ENCODE measurements at places on chromosomes 5 and 9.

- no peak for DNase-seq
These were observed 595.0 kb downstream of the CDH12 start for GRCh38 chr5:22258139-22258538.

GRCh38 chr5:92662741-92663140 lies 918.3 kb downstream of the NR2F1-AS1 start:
- DNase-seq, result no peak

- DNase-seq, result no peak
These were observed 18.0 kb downstream of the PLAA start for GRCh38 chr9:26928902-26929495.

DNA sequence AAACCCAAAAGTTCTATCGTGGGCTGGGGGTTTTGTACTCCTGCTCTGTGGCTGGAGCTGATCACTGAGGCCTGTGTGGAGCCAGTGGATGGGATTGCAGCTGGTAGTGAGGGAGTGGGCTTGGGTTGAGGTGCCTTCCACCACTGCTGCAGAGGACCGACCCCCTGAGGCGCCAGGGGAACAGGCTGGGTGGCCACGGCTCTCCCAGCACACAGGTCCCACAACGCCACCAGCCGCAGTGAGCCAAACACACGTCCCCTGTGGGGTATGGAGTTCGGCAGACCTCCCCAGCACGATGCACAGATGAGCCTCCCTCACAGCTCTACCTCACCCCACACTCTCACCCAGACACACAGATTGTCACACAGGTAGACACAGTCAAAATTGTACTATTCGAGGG lies 109.1 kb downstream of the DAB2IP start:
- no peak for DNase-seq

DNA sequence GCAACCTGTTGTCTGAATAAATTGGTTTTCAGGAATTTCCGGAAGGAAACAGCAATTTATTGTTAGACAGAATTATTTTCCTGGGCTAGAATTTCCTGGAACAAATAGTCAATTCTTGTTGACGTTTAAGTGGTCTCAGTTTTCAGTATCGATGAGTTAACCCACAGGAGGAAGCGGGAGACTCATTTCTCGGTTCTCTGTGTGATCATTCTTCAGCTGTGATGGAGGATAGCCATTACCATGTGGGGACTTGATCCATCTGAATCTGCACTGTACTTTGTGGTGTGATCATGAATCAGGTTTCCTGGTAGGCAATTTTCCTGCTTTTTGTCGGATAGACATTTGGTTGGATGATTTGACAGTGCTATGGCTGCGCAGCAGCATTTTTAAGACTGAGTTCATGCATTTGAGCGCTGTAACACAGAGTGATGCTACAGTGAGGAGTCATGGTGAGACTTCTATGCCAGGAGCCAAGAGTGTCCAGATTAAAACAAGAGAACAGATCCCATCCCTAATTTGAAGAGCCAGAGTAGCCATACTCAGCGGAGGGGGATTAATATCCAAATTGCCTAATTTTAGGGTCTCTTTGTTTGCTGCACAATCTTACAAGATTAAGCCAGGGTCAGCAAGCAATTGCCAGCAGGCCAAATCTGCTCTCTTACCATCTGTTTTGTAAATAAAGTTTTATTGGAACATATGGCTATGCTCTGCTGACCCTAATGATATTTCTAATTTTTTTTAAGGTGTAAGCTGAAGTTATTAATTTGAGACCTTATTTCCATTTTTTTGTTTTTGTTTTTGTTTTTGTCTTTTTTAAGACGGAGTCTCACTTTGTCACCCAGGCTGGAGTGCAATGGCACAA lies 355.9 kb downstream of the RAB3C start:
- no peak for DNase-seq

DNA sequence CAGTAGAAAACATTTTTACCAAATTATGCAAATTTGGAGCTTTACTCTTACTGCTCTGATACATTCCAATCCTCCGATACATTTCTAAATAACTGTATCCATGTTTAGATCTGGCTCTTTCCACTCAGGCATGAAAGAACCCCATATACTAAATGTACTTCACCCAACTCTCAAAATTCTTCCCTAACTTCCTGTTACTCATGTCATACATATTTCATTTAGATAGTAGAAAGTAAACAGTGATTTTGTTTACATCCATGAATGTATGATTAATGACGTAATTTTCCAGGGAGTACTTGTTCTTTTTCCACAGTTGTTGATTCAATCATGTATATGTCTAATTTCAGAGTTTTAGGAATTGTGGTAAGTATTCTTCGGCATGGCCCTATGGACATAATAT lies 1426.5 kb upstream of the C9orf72 start:
- DNase-seq, result no peak

DNA sequence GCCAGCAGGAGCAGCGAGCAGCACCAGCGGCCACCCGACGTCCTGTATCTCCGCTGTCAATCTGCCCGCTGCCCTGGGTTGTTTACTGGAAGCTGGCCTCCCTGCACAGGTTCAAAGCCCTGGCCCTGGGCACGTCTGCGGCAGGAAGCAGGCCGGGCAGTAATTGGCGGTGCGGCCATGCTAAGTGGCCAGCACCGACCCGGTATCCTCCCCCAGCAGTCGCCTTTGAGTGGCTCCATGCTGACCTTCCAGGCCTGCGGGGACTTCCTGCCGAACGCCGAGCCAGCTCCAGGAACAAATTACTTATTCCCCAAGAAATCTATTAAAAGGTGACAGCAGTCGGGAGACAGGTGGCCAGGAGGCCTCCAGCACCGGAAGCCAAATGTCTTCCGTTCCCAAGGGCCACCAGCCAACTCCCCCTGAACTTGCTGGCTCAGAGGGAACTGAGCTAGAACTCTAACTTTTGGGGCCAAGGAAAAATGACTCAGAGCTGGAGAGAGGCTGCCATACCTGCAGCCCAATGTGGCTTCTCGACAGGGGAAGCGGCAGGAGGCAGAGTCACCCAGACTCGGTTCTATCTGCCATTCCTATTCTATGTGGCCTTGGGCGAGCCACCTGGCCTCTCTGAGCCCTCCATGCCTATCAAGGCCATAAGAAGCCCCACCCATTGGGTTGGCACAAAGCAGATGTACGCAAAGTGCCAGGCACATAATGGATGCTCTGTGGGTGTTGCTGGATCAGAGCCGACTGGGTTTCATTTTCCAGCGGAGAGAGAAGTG lies 13.7 kb upstream of the PSMB7 start:
- no peak for DNase-seq

DNA sequence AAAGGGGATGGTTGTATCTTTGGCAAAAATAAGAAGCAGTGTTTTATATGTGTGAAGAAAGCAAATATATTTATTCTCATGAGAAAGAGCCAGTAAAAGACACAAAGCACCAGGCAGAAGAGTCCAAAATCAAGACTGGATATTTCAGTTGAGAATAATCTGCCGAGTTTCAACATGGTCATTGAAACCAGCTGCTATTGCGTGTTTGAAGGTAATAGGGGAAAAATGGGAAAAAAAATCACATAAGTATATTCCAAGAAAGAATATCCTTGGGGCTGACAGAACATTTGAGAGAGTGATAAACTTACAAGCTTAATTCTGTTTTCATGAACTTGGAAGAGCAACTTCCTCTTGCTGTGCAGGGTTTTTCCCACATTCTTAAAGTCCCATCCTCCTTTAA lies 79.9 kb downstream of the ISOC1 start:
- DNase-seq, result no peak

- DNase-seq, result no peak
These were observed 12.5 kb upstream of the NREP start for GRCh38 chr5:111769541-111769940.

DNA sequence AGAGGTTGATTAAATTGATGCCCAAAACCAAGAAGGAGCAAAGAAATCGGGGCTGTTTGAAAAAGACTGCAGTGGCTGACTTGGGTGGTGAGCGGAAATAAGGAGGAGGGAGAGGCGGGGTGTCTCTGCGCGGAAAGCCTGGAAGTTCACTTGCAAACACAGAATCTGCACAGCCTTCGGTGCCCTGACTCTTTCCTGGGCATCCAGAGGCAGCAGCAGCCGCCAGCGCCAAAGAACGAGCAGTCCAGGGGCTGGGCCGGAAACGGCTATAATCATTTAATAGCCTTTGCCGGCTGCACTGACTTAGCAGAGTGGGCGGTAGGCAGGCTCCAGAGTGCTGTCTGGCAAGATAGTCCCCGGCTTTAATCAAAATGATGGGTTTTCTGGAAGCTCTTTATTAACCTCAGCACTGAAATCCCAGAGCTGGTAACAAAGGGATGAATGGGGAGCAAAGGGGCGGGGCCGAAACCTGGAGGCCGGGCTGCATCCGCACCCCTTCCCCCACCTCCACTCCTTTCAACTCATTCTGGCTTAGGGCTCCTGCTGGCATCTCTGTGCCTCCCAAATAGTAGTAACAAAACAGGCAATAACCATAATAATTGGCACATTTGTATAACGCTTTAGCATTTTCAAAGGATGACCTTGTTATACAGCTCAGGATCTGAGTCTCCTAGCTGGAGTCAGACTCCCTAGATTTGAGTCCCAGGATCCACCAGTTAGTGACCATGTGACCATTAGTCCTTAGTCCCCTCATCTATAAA lies 35.7 kb downstream of the PCDHAC2 start:
- DNase-seq, result no peak

DNA sequence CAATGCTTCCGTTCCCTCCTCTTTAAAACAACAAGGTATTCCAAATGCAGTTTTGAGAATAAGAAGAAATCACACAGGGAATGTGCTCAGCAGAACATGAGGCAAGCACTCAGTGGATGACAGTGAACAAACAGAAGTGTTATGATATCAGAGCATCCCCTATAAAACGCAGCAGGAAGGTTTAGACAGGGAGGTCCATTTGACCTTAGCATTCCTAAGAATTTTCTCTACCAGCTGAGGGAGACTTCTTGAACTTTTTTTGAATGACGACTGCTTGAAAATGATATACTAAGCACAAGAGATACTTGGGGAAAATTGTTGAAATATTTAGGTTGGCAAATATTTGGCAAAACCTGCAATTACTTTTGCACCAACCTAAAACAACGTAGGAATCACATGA lies 3.9 kb downstream of the AMACR start:
- DNase-seq, result no peak

- DNase-seq, result no peak
These were observed 65.4 kb upstream of the HAND1 start for GRCh38 chr5:154543380-154543779.

GRCh38 chr9:10050016-10050415 lies 562.8 kb downstream of the PTPRD start:
- DNase-seq, result no peak

DNA sequence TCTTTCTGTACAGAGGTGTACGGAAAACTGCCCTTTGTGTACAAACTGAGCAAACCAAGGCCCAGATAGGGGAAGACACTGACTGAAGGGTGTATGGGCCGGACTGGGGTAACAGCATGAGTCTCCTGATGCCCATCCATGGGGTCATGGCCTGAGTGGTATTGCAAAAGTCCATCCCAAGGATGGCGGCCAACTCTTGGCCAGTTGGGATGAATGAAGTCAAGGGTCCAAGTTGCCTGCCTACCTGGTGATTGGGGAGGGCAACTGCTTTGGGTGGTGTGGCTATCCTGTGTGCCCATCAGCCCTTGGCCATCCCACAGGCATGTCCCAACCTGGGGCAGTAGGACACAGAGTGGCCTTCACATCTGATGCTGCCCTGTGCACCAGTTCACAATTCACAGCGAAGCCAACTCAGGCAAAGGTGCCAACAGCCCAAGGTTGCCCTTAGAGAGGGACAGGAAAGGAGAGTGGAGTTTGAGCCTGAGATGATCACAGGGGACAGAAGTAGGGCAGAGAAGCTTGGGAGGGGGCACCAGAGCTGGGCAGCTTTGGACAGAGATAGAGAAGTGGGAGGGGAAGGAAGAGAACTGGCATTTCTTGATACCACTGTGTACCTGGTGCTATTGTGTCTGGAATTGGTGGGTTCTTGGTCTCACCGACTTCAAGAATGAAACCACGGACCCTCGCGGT lies 46.6 kb downstream of the COL15A1 start:
- no peak for DNase-seq

DNA sequence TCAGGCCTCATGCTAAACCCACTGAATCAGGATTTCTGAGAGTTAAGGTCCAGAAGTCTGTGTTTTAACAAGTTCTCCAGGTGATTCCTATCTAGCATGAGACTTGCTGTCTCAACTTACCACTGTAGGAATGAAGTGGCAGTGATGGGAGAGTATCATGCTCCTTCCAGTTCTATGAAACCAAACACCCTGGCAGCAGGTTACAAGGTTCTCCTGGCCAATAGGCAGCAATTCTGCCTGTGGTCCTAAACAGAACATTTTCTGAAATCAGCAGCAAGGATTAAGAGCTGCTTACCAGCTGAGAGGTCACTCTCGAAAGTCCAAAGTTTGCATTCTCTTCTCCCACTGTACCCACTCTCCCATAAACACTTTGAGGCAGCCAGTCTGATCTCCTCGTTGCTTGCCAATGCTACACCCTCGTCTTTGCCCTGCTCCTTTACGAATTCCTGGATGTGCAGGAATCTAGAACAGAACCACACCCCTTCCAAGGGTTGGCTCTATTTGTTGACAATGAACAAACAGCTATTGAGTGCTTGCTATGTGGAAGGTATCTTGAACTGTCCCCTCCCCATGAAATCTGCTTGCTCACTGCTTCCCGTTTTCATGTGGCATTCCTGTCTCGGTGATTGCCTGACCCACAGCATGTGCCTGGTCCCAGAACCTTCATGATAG lies 100.5 kb downstream of the TMEM174 start:
- DNase-seq, result no peak

DNA sequence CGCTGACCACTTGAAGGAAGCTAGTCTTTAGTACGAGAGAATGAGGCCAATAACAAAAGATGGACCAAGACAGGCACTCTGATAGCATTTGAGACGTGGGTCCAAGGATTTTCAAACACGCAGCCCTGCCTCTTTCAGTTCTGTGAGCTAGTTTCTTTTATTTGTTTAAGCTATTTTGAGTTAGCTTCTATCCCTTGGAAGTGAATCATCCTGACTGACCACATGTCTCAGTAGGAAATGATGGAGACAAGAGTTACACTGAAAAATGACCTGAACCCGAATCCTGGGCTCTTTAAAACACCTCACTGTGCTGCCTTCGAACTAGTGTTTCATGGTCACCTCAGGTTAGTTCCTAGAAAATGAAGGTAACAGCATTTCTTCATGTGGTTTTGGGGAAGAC lies 9.9 kb downstream of the TEK start:
- no peak for DNase-seq

GRCh38 chr5:168316139-168316578 lies 24.7 kb downstream of the WWC1 start:
- DNase-seq, result no peak

- no peak for DNase-seq
These were observed 2.6 kb upstream of the GPSM1 start for GRCh38 chr9:136324501-136325300.

DNA sequence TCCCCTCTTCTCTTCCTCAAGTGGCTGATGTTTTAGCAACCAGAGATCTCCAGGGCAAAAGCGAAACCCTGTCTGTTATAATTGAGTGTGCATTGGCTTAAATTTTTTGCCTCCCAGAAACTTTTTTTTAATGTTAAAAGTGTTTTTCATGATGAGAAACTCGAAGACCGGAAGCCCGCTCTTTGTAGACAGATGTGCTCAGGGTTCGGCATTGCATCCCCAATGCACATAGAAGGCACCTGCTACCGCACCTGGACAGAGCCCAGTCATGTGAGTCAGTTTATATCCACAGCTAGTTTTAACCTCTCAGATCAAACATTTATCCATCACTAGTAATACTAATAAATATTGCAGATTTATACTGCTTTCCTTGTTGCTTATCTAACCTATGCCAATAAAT lies 19.5 kb upstream of the NADK2 start:
- DNase-seq, result no peak

GRCh38 chr9:72306761-72307160 lies 58.2 kb downstream of the ZFAND5 start:
- no peak for DNase-seq
